Retinal pigment epithelial cell (primary cell): ENCODE measurements at places on chromosomes 4 and X.

- no peak for DNase-seq
Observed at GRCh38 chrX:140141444-140142029, 176.2 kb upstream of the CXorf66 start.

DNA sequence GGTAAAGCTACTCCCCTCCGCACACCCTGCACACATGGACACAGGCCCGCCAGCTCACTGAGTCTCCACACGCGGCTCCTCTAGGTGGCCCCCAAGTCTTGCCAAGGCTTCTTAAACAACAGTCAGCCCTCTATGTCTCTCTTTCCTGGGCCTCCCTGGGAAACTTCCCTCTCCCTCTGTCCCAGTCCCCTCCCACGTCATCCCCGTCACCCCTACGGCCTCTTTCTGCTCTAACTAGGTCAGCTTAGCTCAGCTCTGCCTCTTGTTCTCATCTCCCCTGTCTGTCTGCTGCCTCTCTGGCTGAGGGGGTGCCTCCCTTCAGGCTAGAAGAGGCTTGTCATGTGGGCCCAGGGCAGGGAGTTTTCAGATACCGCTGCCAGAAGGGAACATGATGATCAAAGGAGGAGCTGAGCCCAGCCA lies 38.8 kb downstream of the SEPTIN6 start:
- peak; percentile 34 for DNase-seq

DNA sequence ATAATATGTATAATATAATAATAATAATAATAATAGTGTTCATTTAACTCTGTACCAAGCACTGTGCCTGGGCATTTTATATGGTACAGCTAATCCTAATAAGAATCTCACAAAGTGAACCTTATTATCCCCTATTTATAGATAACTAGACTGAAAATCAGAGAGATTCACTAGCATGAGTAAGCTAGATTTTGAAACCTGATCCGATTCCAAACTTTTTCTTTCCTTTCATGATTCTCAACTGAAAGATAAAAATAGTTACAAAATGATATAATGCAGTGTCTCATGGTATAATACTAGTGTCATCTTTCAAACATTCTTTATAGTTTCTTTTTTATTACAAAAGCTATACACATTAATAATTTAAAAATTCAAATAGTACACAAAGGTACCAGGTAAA lies 55.9 kb upstream of the RNF128 start:
- no peak for DNase-seq

- DNase-seq: no peak
Observed at GRCh38 chr4:74389494-74389893, 24.5 kb downstream of the EREG start.

GRCh38 chrX:40104985-40105834 lies 7.5 kb upstream of the BCOR start:
- no peak for DNase-seq

DNA sequence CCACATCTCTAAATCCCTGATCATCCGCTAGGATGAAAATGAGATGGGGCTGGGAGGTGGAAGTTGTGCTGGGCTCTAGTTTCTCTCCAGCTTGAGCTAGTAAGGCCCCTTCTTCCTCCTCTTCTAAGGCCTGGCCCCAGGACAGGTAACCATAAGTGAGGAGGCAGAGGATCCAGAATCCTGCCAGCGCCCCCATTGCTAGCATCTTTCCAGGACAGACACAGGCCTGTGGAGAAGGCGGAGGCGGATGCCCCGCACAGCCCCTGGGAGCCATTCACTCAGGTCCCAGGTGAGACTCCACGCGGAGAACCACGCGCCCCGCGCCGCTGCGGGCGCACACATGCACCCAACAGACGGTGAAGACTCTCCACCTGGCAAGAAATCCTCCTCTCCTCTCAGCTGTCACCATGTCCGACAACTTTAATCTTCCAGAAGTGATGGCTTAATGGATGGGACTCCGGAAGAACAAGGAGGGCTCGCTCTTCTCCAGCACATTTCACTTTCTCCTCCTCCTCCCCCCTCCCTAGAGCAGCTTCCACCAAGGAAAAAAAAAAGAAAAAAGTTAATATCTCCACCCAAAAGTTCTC lies 793 bp downstream of the ARSJ start:
- DNase-seq: no peak

DNA sequence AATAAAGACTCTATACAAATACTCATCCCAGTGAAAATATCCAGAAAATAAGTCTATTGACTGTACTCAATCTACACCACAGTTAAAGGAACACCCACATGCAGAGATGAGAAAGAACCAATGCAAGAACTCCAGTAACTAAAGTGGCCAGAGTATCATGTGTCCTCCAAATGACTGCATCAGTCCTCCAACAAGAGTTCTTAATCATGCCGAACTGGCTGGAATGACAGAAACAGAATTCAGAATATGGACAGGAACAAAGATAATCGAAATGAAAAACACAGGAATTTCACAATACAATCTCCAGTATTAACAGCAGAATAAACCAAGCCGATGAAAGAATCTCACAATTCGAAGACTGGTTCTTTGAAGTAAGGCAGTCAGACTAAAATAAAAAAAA lies 210.3 kb downstream of the TBCK start:
- no peak for DNase-seq

DNA sequence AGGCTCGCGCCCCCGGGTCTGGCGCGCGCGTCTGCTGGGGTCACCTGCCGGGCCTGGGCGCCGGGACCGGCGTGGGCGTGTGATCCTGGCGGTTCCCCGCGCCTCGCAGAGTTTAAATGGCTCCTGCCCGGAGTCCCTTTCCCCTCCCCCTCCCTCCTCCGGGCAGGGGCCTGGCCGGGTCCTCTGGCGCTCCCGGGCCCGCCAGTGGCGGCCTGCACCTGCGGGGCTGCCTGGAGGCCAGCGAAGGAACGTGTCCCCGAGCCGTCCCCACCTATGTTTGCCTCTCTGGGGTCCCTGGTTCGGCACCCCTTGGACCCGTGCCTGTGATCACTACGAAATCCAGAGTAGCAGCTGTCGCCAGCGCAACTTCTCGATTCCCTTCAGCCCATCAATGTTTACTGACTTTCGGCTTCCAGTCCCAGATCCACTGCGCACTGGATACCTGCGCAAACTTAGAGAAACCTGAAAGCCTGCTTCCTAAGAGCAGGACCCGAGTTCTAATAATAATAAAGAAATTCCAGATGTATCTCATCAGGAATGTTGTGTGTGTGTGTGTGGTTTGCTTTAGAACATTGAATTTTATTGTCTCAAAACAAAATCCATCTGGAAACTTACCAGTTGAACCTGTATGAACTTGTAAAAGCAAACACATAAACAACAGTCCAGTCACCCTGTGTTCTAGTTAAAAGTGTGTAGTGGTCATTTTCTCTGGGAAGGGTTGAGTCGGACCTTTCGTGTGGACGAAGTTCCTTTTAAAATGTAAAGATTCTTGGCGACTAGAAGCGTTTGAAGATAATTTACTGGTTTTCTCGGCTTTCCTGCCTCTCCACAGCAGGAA lies 788 bp downstream of the SHROOM2 start:
- DNase-seq: no peak

- DNase-seq: no peak
Observed at GRCh38 chrX:122046226-122046625, 998.8 kb downstream of the GLUD2 start.

- no peak for DNase-seq
Observed at GRCh38 chrX:73987166-73987565, 316.8 kb upstream of the ZCCHC13 start.

GRCh38 chrX:105017641-105018040 lies 202.9 kb downstream of the TEX13A start:
- DNase-seq: no peak
